ENCODE measurements at places on chromosomes 4 and X.
A peak's percentile ranks its signal among the peaks of the same experiment; 100 is the strongest.

DNA sequence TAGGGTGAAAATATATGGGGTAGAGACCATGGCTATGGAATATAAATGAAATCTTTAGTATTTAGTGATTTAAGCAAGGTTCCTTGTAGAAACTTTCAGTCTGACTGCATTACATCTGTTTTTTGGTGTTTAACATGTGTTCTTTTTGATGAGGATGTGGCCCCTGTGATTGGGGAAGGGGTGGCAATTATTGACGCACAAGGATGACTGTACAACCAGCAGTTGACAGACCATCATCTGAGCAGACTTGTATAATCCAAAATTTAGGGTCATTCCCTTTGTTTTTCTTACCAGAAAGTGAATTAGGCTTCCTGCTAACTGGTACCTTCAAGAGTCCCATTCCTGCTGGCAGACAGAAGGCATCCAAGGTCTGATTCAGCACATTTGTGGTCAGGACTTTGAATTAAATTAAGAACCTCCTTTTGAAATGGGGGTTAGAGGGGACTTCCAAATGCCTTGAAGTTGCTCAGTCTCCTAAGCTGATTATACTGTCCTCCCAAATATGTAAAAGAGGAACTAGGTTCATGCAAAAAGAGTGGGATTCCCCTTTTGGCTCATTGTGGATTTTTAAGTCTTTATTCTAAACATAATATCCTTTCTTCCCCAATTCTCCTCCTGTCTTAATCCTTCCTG lies 112.4 kb upstream of the CXCL13 start:
- DNase-seq: no peak

DNA sequence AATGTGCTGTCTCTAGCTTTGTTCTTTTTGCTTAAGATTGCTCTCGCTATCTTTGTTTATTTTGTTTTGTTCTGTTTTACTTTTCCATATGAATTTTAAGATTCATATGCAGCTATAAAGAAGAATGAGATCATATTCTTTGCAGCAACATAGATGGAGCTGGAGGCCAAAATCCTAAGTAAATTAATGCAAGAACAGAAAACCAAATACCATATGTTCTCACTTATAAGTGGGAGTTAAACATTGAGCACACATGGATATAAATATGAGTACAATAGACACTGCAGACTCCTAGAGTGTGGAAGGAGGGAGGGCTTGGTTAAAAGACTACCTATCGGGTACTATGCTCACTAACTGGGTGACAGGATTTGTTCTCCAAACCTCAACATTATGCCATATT lies 237.8 kb downstream of the TRAM1L1 start:
- no peak for DNase-seq

DNA sequence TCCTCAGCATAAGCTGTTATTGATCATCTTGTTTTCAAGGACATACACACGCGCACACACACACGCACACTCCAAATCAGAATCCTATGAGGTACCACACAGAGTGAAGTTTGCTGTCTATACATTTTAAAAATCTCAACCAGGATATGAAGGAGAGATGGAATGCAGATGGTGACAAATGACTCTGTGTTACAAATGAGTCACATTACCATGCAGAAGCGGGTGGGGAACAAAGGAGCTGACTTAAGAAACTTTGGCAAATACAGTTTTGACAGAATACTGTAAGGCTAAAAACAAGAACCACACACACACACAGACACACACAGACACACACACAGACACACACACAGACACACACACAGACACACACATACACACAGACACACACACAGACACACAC lies 81.7 kb downstream of the RELL1 start:
- peak; percentile 47 for DNase-seq

- no peak for DNase-seq
Observed at GRCh38 chr4:87074121-87074488, 139.3 kb downstream of the AFF1 start.

GRCh38 chr4:138576684-138577083 lies 334.5 kb upstream of the SLC7A11 start:
- DNase-seq: peak; percentile 16

GRCh38 chr4:137668885-137669545 lies 136.7 kb upstream of the PCDH18 start:
- no peak for DNase-seq

- DNase-seq: peak; percentile 13
Observed at GRCh38 chr4:170497112-170497511, 407.4 kb upstream of the AADAT start.

- DNase-seq: no peak
Observed at GRCh38 chr4:6198278-6198677, 2.1 kb downstream of the JAKMIP1 start.

- no peak for DNase-seq
Observed at GRCh38 chr4:170931321-170931720, 841.6 kb upstream of the AADAT start.

DNA sequence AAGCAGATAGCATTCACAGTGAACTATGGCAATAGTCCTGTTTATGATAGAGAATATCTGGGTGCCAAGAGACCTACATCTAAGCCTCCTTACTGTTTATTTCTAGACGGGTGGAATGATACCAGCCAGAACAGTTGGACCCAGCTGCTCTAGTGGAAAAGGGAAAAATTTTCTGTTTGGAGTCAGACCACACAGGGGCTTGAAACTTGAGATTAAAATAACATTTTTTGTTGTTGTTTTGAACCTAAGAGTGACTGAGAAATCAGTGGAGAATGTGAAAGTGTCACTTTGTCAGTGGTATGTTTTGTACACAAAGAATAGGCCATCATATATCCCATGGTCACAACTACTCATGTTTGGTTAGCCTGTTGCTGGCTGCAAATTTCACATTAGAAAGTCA lies 105.7 kb downstream of the AGTR2 start:
- DNase-seq: no peak

DNA sequence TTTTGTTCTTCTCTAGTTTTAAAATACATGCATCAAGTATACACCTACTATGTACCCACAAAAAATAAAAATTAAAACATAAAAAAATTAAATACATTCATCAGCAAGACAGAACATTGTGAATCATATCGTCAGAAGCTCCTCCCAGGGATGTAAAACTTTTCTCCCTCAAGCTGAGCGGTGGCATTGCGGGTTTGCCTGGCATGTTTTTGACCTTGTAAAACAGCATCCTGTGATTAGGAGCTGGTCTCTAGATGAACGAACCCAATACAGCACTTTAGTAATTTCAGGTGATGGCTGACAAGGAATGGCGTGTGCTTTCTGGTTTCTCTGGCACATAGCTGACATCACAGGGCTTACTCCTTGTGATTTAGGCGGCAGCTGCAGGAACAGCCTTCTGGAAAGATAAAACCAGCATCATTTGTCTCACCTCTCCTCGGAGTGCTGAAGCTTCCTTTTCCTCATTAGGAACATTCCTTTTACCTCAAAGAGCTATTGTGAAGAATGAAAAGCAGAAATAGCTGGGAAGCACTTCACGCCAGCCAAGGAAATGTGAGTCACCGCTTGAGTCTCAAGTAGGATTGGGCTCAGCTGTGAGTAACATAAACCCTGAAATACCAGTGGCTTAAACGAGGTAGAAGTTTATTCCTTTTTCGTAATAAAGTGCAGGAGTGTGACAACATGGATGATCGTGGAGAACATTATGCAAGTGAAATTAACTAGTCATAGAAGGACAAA lies 44.3 kb downstream of the NYX start:
- DNase-seq: peak; percentile 55

DNA sequence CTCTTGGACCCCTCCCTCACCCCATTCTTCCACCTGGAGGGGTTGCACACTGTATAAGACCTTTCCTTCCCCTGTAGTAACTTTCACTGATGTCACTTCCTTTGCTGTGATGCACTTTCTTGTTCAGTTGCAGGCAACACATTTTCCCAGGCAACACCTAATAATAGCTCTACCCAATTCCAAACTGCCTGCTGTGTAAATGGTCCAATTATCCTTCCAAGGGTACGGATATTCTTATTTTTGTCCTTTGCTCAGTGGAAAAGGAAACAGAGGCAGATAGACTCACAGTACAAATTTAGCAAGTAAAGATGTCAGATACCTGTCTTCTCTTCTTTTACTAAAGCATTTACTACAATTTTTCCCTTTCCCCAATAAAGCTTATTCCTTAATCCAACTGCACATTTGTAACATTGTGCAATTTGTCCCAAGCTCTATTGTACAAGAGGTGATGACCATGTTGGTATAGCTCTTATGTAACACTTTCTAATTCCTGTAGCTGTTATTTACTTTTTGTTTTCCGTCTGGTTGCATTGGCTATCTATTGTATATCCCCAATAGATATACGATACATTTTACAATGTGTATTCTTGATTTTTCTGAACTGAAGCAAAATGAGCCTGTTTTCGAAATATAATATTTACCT lies 69.1 kb upstream of the NPFFR2 start:
- no peak for DNase-seq

GRCh38 chr4:1988327-1988724 lies 20.4 kb downstream of the NELFA start:
- DNase-seq: peak; percentile 4

DNA sequence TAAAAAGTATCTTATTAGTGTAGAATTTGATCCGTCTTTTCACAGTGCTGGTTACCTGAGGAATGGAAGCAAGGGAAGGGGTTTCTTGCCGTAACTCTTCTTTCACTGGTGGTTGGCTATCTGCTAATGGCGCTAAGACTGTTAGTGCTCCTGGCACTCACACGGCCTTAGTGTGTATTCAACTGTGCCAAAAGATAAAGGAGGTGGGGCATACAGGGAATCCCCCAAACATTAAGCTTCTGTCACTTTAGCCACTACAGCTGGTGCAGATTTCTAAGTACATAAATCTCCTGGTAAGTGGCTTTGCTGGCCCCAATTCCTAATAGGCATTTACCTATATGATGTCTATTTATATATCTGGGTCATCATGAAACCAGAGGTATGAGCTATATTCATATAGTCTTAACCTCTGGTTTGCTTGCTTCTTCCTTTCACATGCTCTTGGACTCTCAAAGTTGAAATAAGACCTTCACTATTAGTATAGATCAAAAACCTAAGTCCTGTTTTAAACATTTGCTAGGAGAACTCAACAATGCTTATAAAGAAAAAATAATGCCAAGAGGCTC lies 95.1 kb downstream of the TSPAN7 start:
- DNase-seq: no peak

DNA sequence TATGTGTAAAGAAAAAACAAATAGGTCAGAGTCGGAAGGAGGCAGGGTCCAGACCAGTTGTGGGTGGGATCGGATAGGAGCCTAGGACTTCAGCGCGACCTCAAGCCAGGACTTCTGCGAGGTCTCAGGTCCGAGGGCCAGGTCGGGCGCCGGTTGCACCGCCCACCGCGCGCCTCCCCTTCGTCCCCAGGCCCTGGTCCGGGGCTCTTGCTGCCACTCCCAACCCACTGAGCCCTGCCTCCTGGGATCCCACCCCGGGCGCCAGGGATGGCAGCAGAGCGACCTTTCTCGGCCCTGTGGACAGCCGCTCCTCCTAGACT lies 12.3 kb downstream of the PITX2 start:
- no peak for DNase-seq

DNA sequence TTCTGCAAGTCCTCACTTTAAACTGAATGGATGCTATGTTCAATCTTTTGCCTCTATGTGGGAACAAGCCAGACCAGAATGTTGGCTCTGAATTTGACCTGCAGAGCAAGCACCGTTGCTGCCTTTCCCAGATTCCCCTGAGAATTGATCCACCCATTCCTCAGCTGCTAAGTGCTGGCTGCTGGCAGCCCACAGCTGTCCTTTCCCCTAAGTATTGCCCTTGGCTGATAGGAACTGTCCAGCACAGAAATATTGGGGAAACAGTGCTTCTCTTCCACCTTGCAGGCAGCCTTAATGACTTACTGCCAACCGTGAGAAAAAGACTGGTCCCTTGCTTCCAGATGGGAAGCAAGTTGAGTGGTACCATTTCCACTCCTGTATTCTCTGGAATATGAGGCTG lies 475.9 kb downstream of the PDHA2 start:
- DNase-seq: no peak

DNA sequence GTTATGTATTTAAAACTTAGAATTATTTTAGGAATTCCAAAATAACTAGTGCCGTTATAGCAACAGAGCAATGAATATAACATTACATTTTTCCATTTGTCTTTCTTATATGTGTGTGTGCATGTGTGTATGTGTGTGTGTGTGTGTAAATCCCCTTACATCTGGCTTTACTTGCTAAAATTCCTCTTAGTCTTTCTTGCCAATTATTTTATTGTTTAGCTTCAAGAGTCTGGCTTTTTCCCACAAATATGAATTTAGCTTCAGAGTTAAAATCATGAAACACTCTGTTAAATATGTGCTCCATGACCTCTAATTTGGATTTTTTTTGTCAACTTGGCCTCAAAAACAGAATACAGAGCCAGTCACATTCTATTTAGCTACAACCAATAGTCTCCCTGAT lies 18.9 kb downstream of the FGF13 start:
- peak; percentile 1 for DNase-seq

DNA sequence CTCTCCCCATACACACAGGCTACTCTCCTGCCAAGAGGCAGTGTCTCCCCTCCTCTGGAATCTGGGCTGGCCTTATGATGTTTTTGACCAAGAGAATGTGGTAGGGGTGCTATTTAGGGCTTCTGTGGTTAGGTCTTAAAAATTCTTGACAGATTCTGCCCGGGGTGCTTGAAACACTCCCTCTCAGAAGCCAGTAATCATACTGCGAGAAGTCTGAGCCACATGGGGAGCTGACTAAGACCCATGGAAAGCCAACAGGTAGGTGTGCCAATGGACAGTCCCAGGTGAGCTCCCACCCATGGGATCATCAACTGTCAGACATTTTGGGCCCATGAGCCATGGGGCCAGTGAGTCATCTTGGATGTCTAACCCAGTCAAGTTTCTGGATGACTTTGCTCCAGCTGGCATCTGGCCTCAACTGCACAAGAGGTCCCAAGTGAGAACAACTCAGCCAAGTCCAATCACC lies 315.7 kb downstream of the FBXW7 start:
- DNase-seq: peak; percentile 43

GRCh38 chr4:96183611-96184010 lies 343.7 kb downstream of the PDHA2 start:
- no peak for DNase-seq

Data from GM03348 (cell line).